CD4-positive, alpha-beta T cell treated with Interleukin-2 at 100 ng/mL for 4 hours (primary cell): ENCODE measurements at places on chromosomes 3 and 15.

- no peak for DNase-seq
These were observed 299.8 kb upstream of the GOLIM4 start for GRCh38 chr3:168395551-168395950.

DNA sequence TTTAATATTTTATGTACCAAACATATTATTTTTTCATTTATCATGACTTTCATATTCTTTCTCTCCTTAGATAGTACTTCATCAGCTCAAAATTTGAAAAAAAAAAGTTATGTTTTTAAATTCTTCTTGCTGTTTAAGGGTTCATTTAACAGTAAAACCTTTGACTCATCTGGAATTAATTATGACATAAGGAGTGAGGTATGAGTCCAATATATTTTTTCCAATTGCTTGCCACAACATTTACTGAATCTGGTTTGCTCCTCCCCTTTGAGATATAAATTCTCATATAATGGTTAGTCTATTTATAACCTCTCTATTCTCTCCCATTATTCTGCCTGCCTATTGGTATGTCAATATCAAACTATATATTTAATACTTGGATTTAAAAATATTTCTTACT, 387.8 kb downstream of the TUSC7 start:
- no peak for DNase-seq

DNA sequence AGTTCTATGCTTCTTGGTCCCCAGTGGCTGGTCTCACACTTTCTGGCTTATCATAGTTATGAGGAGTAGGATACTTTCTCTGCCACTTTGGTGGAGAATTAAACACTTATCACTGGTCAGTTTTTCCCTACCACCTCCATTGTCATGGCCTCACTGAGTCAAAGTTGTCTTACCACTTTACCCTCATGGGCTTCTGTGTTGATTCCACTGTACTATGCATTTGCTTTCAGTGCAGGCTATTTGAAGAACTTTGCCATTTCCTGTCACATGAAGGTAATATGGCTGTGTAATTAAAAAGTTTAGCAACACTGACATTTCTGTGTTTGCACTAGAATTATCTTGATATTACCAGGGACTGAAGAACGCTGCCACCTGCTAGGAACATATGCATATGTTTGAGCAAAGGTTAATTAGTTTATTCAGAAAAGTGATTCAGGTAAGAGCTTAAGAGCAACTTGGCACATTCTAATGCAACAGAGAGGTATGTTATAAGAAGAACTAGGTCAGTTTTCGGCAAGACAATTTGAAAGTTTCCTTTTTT, 377.3 kb downstream of the PDCD6IP start:
- no peak for DNase-seq

- DNase-seq: no peak
These were observed 115.2 kb upstream of the ETV5 start for GRCh38 chr3:186224041-186224610.

GRCh38 chr15:83061680-83062079, 5.4 kb downstream of the BTBD1 start:
- DNase-seq: no peak

DNA sequence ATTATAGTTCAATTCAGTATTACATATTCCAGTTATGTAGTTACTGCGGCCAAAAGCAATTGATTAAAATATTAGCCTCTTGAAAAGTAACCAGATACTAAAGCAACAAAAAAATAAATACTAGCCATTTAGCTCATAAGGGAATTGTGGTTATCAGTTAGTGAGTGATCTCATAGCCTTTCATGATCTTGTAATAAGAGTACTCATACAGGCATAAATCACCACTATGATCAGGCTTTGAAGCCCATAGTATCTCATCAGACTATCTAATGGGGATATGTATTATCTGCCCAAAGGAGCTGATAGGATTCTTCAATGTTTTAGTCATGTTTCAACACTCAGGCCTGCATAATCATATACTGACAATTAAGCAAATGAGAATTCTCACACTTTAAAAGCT, 184.1 kb upstream of the CCDC54 start:
- DNase-seq: no peak
